ENCODE measurements at places on chromosomes 2 and 18. TPM values are rescaled to one million over a fixed set of nuclear protein-coding genes. Genes with fewer than 3 reads are reported as not detected.

The RIT2 gene
- total RNA-seq = not detected

The PLEK gene
- 6.1 TPM for total RNA-seq

The BMP10 gene
- not detected for total RNA-seq

The AGXT gene
- not detected for total RNA-seq

The ANKRD30B gene
- total RNA-seq = not detected

The EFHD1 gene
- 4.9 TPM for total RNA-seq

The LYPD1 gene
- 3.6 TPM for total RNA-seq

The SERPINB3 gene
- 1.3 TPM for total RNA-seq

The CYTIP gene
- total RNA-seq = 1.7 TPM

The NCKAP5 gene
- total RNA-seq = 18.4 TPM

DNA sequence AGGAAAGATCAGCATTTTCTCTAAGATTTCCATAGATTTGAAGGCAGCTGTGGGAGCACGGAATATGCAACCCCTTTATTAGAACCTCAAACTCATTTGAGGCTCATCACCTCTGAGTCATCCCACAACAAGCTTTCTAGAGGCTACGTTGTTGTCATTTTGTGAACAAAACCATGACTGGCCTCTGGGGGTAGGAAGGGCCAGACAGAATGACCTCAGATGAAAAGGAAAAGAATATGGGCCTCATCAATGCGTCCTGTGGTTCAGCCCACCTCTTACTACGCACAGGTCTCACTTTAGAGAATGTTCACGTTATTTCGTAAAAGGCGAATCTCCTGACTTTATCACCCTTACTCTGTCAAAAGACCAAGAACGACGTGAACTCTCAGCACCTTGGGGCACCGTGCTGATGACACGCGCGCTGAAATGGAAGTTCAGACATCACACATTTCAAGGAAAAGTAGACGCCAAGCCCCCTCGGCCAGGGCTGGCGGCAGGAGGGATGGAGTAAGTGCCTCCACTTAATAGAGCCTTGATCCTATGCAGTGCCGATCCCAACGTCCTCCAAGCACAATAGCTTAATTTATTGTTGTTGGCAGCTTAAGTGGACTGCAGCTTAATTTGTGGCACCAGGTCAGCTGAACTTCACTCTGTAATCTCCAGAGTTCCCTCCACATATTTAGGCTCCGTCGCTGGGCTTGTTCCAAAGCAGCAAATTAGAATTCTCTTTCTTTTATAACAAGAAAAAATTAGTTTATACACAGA is 208.3 kb downstream of the EIPR1 start:
- no peak for DNase-seq

DNA sequence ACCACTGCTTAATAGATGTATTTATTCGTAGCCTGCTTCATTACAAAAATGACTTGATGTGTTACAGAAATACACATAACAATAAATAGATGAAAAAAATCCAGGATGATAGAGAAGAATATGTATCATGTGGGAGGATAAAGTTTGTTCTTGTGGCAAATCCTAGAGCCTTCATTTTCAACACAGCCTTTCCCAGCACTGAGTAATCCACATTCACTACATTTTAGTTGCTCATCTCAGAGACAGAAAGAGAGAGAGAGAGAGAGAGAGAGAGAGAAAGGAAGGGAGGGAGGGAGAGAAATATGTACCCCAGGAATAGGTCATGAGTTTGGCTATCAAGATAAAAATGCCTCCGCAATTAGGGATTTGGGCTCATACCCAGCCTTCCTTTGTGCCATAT is 144.3 kb downstream of the RBMS1 start:
- no peak for DNase-seq

DNA sequence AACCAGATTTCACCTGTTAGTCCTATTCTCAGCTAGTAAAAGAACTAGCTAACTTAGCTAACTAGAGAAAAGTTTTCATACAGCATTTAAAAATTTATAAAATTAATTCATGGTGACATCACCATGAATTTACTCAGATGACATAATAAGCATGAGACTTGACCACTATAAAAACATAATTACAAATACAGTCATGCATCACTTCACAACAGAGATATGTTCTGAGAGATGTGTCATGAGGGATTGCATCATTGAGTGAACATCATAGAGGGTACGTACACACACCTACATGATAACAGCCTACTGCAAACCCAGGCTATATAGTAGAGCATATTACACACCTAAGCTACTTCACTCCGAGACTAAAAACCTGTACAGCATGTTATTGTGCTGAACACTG is 481.3 kb upstream of the CHAC2 start:
- DNase-seq = no peak

DNA sequence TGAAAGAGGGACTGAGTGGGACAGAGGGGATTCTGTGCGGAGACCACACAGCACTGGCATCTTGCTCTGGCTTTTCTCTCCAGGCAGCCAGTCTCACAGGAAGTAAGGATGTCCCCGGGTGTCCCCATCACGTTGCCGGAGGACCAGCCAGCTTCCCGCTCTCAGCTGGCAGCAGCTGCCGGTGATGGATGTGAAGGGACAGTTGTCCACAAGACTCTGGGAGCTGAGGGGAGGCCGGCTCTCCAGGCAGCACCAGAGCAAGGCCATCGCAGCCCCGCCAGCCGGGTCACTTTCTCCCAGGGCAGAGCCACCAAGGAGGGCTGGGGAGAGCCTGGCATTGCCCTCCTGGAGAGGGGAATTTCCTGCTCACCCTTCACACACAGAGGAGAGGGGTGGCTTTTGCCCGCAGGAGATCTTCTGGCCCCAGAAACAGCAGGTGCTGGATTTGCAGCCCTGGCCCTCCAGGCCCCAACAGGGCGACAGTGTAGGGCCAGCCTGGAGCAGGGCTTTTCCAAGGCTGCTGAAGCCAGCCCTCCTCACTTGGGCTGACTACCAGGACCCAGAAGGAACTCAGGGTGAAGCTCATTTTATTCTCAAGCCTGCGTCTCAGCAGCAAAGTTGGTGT is 24.0 kb upstream of the B3GNT7 start:
- DNase-seq = peak; percentile 53

- no peak for DNase-seq
Measured at GRCh38 chr2:46144133-46144800, 152.9 kb upstream of the EPAS1 start.

GRCh38 chr2:7201851-7202250 is 284.6 kb downstream of the RNF144A start:
- no peak for DNase-seq

GRCh38 chr2:205543937-205544702 is 138.2 kb upstream of the NRP2 start:
- DNase-seq = peak; percentile 24

GRCh38 chr18:9792565-9793245 is 84.6 kb downstream of the RAB31 start:
- no peak for DNase-seq

- DNase-seq = peak; percentile 65
Measured at GRCh38 chr18:58863539-58864145, 1.0 kb upstream of the ZNF532 start.

- peak; percentile 66 for DNase-seq
Measured at GRCh38 chr2:75560768-75561565, at the start of gene EVA1A. Gene EVA1A (minus strand): TSS chr2:75560939. CDS start chr2:75518140, 42,799 bp downstream.

- DNase-seq = no peak
Measured at GRCh38 chr2:186588421-186588820, 1.4 kb upstream of the ITGAV start.

DNA sequence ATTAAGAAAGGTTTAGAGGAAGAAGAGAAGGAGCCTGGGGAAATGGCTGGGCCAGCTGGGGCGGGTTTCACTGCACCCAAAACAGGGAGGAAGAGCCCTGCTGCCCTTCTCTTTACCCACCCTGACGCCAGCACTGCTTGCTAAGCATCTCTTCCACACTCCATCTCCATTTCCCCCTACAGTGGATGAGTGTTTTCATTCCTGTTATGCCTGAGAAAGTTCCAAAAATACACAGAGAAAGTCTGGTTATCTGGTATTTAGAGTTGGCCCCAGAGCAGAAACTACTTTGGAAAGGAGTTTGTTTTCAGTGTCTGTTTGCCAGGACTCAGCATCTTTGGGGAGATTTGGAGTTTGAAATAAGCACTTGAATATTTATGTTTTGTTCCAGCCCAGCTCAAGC is 451.0 kb downstream of the SLC4A3 start:
- peak; percentile 77 for DNase-seq

DNA sequence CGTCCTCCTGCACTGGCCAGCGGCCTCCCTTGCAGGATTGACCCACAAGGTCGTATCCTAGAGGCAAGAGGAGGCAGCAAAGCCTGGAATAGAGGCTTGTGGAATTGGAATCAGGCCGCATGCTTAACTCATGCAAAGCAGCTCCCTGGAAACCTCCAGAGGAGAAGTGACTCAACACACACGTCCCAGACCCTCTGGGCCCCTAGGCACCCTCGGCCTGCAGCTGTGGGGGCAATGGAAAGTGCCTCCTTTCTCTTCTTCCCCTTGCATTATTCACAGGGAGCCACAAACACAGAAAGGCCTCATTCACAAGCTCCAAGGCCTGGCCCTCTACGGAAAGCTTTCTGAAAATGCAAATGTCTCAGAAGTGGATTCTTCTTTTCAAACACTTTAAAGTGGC is 19.6 kb downstream of the SPATA3 start:
- no peak for DNase-seq

DNA sequence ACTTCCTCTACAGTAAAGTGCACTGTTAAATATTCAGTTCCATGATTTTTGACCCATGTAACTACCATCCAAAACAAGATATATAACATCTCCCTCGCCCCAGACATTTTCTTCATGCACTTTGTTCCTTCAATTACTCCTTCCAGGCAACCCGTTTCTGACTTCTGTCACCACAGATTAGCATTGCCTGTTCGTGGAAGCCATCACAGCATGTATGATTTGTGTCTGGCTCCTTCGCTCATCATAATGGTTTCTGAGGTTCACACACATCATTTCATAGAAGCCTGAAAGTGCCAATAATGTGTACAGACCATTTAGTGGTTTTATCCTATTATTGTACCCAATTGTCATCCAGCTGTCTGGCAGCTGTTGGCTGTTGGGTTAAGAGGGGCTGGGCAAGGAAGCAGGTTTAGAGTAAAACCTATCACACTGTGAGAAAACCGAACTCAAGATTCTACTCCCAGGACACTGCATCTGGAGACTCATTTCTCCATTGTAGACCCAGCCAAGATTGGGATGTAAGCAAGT is 16.1 kb downstream of the ARHGAP28 start:
- peak; percentile 72 for DNase-seq

- DNase-seq = no peak
Measured at GRCh38 chr2:47186351-47186750, 31.2 kb upstream of the STPG4 start.

DNA sequence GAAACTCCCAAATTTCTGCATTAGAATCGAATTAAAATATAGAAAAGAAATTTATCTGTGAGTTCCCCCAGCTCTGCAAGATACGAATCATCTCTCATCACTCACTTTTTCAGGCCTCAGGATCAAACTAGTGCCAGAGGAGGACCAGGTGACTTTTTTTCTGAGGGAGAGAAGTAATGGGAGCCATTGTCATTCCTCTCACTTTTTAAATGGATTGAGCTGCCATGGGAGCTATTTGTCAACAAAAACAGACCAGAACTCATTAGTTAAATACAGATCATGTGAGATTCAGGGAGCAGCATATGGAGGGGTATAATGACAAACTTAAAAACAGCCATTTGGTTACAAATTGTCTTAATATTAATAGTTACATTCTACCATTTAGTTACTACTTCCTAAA is 594.4 kb downstream of the DPP10 start:
- DNase-seq = no peak

All from tongue (tissue), 3 donors.